NCI-H1930 (cell line): ENCODE measurements at places on chromosomes 6 and 20.

DNA sequence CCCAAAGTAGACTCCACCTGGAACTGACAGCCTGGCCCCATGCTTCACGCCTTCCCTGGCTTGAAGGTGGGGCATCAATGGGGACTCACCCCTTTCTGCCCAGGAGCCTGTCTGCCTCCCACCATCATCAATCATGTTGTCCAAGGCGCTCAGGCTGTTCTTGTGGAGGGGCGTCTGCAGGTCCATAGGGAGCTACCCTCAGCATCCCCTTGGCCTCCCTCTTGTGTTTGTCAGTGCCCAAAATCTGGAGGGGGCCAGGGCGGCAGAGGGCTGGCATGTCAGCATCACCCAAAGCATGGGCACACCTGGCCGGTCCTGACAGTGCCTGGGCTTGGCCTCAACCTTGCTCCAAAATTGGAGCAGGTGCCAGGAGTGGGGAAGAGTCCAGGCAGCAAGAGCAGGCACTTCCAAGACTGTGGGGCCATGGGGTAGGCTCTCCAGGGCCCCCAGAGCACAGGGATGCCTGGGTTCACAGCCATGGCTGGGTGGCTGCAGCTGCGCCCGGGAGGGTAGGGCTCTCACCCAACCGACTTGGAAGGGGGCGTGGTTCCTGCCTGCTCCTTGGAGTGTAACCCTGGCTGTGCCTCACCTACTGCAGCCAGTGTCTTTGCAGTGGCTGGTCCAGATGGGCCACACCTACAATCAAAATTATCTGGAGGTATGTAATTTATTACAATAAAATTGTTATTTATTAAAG is 903.4 kb downstream of the EYS start:
- DNase-seq: no peak

DNA sequence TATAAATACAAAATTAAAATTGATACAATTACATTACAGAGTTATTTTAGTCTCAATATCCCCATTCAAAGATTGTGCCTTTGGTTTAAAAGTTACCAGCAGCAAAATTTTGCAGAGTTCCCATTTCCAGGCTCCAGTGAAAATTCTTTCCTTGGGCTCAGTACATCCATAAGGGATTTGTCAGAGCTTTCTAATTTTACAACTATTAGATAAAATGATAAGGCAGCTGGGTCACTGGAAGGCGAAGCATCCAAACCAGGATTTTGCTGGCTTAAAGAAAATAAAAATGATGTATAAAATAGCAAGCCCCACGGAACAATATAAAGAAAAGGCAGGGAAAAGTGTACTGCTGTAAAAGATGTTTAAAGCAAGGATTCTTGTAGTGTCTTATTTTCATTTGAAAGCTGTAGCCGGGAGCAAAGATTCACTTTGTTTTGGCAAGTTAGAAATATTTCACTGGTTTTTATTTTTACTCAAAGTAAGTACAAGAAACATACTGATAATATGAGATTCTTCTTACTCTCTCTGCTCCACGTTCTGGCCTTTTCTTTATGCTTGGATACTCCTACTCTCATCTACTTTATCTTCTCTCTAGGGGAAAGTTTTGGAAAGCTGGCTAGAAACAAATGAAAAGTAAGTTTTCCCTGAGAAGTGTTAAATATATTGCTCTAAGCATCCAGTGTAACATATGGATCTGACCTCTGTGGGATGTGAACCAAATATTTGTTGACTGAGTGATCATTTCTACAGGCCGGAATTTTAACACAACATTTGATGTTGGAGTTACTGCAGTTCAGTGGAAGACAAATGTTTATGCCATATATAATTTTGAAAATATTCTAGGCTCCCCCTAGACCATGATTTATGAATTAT is 488.4 kb downstream of the PHF3 start:
- DNase-seq: no peak

GRCh38 chr6:150800674-150801314 is 64.7 kb upstream of the MTHFD1L start:
- DNase-seq: no peak

DNA sequence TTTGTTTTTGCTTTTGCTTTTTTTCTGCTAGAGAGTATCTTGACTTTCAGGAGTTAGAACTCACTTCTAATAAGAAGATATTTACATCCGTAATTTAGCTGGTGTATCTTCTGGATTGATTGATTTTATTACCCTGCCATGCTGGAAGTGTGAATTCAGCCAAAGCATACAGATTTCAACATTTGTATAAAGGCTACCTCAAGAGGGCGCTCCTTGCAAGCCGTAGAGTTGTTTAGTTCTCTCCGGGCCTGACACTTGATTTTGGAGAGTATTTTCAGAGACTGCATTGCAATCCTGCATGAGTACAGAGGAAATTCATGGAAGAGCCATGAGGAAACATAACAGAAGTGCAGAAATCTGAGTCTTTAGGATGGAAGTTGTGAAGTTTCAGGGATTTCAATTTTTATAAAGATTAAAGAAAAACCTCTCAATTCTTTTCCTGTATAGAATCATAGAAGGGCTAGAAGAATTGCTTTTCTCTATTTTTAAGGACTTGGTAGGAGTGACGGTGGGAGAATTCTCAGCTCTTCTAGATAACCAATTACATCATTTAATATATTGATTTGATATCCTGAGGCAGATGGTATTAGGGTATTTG is 66.7 kb upstream of the TIAM2 start:
- peak; percentile 25 for DNase-seq

DNA sequence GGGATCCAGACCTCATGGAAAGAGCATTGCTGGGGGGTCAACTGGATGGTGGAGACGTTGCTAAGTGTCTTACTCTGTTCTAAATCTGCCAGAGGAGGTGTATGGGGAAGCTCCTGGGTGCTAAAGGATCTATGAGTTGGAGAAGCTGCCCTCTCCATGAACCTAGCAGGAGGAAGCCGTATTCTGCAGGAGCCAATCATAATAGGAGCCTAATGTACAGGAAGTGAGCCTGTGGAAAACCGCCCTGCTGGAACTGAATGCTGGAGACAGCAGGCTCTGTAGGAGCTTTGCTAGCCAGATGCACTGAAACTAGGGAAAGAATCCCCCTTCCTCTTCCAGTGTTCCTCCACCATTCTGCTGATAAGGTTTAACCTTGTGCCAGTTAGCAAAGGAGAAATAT is 10.9 kb downstream of the CASP8AP2 start:
- no peak for DNase-seq

DNA sequence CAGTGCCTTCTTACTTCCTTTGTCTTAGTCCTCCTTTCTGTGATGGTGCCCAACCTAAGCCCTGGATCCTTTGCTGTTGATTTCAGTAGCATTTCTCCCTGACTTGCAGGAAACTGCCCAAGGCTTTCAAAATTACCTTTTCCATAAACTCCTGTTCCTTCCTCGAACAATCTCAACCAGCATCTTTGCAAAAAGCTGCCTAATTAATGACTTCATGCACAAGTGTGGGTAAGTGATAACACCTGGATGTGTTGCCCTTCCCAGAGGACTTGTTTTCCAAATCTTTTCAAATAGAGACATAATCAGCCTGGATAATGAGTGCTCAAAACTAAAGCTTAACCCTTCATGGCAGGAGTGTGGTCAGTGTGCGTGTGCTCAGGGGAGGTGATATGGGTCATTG is 118.0 kb downstream of the PCSK2 start:
- no peak for DNase-seq

- DNase-seq: no peak
Measured at GRCh38 chr20:32596681-32597252, 11.6 kb upstream of the NOL4L start.

DNA sequence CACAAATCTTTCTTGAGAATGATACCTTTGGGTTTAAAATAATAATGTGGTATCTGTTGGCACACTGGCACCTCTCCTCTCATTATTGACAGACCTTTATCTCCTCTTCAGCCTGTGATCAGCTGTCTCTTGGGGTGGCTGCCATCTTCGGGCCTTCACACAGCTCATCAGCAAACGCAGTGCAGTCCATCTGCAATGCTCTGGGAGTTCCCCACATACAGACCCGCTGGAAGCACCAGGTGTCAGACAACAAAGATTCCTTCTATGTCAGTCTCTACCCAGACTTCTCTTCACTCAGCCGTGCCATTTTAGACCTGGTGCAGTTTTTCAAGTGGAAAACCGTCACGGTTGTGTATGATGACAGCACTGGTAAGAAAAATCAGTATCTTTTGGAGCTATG is 232.8 kb downstream of the GRIK2 start:
- no peak for DNase-seq

- DNase-seq: no peak
Measured at GRCh38 chr6:139187489-139187888, 52.6 kb downstream of the HECA start.

DNA sequence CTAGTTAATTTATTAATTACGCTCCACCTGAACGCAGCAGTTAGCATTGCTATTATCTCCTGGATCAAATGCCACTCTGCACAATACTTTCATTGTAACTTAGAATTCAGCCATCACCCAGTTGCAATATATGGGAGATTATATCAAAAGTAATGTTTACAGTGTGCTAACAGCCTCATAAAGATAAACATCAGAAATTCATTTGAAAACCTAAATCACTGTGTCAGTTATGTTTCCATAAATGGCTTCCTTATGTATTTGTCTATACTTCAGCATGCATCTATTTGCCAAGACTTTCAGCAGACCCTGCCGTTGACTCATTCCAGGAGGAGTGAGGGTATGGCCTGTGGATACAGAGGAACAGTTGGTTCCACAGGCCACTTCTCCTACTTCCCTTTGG is 300.1 kb downstream of the TFAP2B start:
- no peak for DNase-seq

- DNase-seq: no peak
Measured at GRCh38 chr6:45297320-45297719, 30.8 kb upstream of the RUNX2 start.

DNA sequence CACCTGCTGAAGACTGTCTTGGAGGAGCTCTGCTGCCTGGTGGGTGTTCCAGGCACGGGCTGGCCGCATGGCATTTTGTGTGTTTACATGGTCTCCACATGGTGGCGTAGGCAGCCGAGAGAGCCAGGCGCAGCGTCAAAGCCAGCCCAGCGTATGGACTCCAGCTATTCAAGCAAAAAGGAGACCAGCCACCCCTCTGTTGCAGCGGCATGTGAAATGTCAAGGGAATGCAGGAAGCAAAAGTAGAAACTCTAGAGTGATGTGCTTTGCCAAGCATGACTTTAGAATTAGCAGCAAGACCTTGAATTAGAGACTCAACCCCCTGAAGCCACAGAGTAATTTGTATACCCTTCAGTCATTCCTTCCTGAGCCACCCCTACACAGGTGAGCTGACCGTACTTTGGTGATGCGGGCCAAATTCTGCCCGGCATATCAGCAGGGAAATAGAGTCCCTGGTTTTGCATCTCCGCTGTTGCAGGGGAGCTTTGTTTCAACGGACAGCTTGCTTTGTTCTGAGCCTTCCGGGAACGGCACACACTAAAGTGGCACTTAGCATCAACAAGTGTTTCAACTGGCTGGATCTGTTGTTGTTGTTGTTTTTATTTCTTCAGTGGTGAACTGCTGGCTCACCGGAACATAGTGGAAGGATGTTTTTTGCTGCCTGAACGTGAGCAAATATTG is 48.5 kb downstream of the FNDC1 start:
- DNase-seq: peak; percentile 11
